ENCODE measurements at places on chromosomes 5 and 9.
A peak's percentile ranks its signal among the peaks of the same experiment; 100 is the strongest.

DNA sequence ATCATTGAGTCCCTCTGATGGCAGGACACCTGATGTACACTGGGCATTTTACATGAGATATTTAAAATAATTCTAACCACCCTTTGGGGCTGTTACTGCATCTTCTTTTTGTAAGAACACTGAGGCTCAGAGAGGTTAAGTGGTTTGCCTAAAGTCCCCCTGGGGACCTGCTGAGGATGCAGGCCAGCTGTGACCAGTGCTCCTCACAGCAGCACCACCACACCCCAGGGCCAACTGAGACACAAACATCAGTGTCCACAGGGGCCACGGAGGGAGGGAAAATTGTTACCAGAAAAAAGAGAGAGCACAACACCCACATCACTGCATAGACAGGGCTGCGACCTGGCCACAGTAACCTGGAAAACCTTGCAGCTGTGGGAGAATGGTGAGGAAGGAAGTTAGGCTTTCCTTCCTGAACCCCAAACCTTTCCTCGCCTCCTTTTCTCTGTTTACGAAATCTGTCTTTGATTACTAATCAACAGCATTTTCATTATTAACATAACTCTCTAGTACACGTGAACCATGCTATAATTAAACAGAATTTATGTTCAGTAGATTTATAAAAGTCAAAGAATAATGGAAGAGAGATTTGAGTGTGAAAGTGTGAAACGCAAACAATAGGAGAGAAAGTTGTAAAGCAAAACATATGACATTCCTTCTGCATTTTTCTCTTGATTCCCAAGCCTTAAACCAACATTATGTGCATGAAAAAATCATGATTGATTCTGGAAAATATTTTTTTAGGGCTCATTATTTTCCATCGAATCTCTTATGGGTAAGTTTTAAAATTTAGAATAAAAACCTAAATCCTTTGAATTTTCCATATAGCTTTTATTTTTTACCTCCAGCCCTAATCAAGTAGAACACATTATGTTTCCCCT lies 228.1 kb upstream of the DAPK1 start:
- H3K36me3 ChIP-seq, result no peaks in the 10 kb centered on the region
- peaks cover 12% of the 10 kb centered on the region for H3K27me3 ChIP-seq
- H3K27ac ChIP-seq, result no peak overlapping the region
- peaks cover 20% of the 10 kb centered on the region for H3K4me1 ChIP-seq
- no peak overlapping the region for H3K4me3 ChIP-seq

- H3K4me3 ChIP-seq, result no peak overlapping the region
- no peaks in the 10 kb centered on the region for H3K27me3 ChIP-seq
- DNase-seq, result peak; percentile 18
- no peaks in the 10 kb centered on the region for H3K36me3 ChIP-seq
- no peak overlapping the region for H3K27ac ChIP-seq
Measured at GRCh38 chr9:122158202-122158601, 1.4 kb downstream of the NDUFA8 start.

DNA sequence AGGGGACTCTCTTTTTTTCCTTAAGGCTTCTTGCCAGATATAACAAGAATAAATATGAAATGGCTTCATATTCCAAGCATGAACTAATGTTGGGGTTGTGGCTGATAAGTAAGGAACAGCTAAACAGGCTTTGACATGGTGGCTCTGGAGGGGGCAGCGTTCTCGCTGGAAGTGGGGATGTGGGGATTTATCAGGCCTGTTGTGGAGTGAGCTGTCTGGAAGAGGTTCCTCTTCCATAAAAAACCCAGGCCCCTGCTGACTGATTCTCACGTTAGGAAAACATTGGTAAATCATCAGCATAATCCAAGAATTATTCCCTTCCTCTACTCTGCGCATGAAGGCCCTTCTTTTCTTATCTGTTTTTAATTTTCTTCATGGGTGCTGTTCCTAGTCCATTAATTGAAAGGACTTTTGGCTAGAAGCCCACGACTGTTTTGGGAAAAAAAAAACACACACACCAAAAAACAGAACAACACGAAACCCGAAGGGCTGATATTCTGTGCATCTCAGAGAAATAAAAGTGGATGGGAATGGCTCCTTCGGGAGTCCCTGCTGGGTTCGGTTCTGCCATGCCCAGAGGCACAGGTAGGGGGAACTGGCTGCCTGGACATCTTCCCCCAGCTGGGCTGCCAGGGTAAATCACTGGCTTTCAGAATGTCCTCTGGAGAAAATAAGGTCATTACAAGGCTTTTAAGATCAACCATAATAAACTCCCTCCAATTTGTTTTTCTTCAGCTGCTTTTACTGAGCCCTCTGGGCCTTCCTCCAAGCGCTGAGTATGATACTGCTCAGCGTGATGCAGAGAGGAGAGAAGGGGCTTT lies 297.0 kb downstream of the SLIT3 start:
- no peak overlapping the region for H3K27ac ChIP-seq
- no peaks in the 10 kb centered on the region for H3K27me3 ChIP-seq
- H3K36me3 ChIP-seq, result no peaks in the 10 kb centered on the region
- DNase-seq, result no peak
- H3K4me3 ChIP-seq, result no peak overlapping the region
- no peaks in the 10 kb centered on the region for H3K4me1 ChIP-seq

DNA sequence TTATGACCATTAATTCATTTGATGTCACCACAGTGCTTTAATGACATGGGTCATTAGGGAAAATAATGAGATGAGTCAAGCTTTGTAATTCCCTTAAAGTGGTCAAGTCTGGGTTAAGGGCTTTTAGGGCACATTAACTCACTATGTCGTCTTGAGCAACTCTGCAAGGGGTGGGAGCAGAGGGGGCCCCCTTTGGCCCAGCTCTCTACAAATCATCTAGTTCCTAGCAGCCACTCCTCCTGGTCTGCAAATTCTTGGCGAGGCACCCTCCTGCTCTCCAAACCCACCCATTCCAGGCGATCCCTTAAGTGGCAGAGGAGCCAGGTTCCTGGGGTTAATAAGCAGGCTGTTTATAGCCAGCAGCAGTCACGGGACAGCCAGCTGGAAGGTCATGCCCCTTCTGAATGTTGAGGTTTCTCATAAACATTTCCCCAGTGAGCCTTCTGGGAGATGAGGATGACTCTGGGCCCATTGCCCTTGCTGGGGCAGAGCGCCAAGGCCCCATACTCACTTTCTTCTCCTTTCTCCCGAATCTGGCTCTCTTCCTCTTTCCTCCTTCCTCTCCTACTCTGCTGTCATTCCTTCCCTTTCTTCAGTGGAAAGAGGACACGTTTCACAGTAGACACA lies 14.3 kb upstream of the GPX3 start:
- no peaks in the 10 kb centered on the region for H3K27me3 ChIP-seq
- no peaks in the 10 kb centered on the region for H3K4me1 ChIP-seq
- H3K27ac ChIP-seq, result no peak overlapping the region
- no peaks in the 10 kb centered on the region for H3K36me3 ChIP-seq

Data from CD8-positive, alpha-beta memory T cell (primary cell).